ENCODE measurements at places on chromosomes 12 and 14. TPM values are rescaled to one million over a fixed set of nuclear protein-coding genes. Genes with fewer than 3 reads are reported as not detected.

DNA sequence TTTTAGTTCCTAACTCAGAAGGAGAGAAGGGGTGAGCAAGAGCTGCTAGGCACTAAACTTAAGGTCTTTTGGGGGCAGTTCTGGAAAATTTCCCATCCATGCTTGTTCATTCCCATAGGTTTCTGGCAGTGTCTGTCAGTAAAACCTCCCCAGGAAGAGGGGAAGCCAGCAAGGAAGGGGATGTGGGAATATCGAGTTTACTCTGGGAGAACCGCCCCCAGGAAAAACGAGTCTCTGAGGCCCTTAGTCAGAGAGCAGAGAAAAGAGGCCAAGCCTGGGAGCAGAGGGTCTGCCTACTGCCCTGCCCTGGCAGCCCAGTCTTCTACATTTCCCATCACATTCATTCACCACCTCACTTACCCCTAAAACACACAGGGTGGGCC lies 55.9 kb downstream of the TMCC3 start:
- H3K36me3 ChIP-seq, result no peaks in the 10 kb centered on the region
- H3K27me3 ChIP-seq, result no peaks in the 10 kb centered on the region
- peaks cover 13% of the 10 kb centered on the region for H3K4me1 ChIP-seq
- DNase-seq, result no peak
- H3K27ac ChIP-seq, result no peak overlapping the region
- H3K4me3 ChIP-seq, result no peak overlapping the region

LBHD2 gene
- not detected for total RNA-seq

GRCh38 chr14:81070511-81070910 lies 115.1 kb downstream of the TSHR start:
- H3K36me3 ChIP-seq, result no peaks in the 10 kb centered on the region
- no peaks in the 10 kb centered on the region for H3K27me3 ChIP-seq
- H3K4me1 ChIP-seq, result no peaks in the 10 kb centered on the region

DNA sequence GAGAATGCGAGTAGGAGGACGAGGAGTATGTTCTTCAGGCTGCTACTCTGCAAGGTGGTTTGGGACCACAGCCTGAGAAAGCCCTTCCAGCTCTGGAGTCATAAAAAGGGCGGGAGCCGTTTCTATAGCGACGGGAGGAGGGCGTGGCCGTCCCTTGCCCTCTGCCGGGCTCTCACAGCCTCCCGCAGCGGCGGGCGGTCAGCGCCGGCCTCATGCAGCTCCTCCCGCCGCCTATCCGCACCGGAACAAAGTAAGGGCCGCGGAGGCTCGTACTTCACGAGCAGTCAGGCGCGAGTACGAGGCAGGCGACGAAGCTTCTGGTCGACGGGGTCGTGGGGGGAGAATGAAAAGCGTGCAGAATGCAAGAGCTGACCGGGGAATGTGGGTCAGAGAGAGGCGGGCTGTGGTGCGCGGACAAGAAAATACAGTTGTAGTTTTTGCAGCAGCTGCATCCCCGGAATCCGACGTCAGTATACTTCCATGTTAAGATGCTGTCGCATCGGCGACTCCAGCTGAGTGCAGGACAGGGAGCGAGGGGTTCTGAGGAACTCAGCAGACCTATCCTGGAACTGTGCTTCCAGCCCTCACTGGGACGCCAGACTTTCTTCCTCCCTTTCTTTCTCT lies at the start of gene DYRK4:
Gene DYRK4, plus strand, starts transcription at position 175 of the 624 bp plus-strand sequence. Its CDS starts 38 bp downstream, at position 213.
- no peaks in the 10 kb centered on the region for H3K27me3 ChIP-seq
- H3K36me3 ChIP-seq, result peaks cover 3% of the 10 kb centered on the region
- H3K4me3 ChIP-seq, result no peak within 1 kb of the TSS
- H3K4me1 ChIP-seq, result peaks cover 3% of the 10 kb centered on the region

ACTR10 gene
- total RNA-seq, result 39.6 TPM

BMAL2 gene
- total RNA-seq, result 21.5 TPM

- no peak for DNase-seq
- no peaks in the 10 kb centered on the region for H3K27me3 ChIP-seq
- peaks cover 14% of the 10 kb centered on the region for H3K4me1 ChIP-seq
- H3K27ac ChIP-seq, result no peak overlapping the region
These were observed 57.0 kb upstream of the FBRSL1 start for GRCh38 chr12:132432721-132433577.

DNA sequence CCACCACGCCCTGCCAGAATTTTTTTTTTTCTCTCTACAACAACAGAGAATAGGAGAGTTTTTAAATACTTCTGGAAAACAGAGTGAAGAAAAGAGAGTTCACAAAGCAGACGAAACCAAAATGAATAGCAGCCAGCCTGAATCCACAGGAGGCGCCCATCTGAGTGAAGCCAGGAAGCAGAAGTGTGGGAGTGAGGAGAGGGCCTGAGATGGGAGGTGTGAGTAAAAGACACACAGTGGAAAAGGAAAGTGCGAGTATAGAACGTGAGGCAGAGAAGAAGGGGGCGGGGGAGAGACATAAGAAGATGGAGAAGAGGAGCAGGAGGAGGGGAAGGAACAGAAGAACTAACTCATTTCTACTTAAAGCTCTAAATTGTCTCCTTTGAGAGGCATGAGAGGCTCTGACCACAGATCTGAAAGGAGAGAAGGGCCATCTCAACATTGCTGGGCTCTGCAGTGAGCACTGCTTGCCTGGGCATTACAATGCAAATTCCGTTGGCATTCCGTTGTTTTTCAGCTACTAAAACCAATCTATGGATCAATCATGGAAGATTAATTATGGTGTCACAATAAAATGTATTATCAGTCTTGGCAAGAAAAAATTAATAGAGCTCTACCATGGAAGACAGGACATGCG lies 140.1 kb upstream of the CPSF6 start:
- H3K36me3 ChIP-seq, result no peaks in the 10 kb centered on the region
- no peaks in the 10 kb centered on the region for H3K27me3 ChIP-seq
- no peak overlapping the region for H3K4me3 ChIP-seq

DNA sequence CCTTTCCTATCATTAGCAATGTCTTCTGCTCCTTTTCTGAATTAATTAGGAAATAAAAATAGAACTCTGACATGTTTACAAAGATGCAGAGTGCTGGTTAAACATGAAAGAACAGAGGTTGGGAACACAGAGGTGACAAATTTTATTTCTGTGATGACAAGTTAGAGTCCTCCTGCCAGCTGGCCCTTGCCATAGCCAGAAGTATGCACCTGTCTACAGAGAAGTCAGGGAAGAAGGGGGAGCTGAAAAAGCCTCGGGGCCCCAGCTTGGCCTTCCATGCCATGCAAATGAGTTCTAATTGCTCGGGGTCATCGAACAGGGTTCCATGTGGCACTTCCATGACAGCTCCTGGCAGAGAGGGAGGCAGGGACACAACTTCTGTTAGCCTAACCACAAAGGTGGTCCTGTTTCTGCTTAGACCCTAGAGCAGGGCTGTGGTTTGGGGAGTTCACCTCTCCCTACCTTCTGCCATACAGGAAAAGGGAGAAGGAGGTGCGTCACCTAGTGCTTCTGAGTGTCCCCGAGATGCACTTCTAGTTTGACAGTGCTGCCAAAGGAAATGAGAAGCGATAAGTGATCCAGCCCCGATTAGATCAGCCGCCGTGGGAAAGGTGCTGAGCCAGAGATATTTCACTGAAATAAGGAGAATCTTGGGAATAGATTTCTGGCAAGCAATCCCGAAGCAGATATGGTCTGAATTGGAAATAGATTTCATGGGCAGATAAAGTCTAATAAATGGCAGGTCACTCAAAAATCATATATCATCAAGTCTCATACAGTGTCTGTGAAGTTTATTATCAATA lies 155.8 kb upstream of the FOXN3 start:
- H3K36me3 ChIP-seq, result no peaks in the 10 kb centered on the region
- no peaks in the 10 kb centered on the region for H3K4me1 ChIP-seq
- H3K27ac ChIP-seq, result no peak overlapping the region

All from HCT116 (cell line).